ENCODE measurements at places on chromosomes 1 and 21.

DNA sequence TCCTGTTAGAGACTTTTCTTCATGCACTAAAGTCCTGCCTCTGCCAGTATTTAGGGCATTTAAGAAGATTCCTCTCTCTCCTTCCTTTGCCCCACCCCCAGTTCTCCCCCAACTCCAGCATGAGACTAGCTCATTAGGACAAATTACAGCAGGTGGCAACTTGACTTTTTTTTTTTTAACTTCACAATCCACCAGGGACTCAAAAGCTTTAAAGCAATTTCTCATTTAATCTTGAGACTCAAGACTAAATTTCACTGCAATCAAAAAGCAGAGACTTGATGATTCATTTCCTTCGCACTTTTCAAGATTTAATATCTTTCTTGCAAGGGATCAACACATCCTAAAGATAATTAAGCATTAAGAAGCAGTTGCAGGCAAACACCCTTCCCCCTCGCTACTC is 74.9 kb downstream of the WLS start:
- DNase-seq: no peak

- DNase-seq: no peak
These were observed 439.0 kb upstream of the PLXNA2 start for GRCh38 chr1:208683141-208683540.

- peak; percentile 30 for DNase-seq
These were observed 17.6 kb upstream of the PARP1 start for GRCh38 chr1:226425431-226426031.

DNA sequence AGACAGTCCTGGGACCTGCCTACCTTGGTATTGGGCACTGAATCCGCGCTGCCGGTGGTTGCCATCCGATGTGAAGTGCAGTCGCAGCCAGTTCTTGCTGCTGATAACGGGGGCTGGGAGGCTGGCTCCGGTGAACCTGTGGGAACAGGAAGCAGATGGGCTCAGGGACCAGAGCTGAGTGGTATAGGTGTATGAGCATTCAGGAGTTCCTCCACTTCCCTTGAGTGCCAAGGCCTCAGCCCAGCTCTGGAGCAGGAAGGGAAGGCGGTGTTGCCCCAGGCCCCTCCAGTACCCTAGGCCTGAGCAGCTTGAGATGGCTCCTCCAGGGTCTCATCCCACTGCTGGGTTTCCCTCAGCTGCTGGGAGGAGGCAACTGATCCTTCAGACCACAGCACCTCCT is 17.0 kb upstream of the HMGB4 start:
- no peak for DNase-seq

- DNase-seq: no peak
These were observed 106.6 kb downstream of the NR5A2 start for GRCh38 chr1:200134116-200134515.

DNA sequence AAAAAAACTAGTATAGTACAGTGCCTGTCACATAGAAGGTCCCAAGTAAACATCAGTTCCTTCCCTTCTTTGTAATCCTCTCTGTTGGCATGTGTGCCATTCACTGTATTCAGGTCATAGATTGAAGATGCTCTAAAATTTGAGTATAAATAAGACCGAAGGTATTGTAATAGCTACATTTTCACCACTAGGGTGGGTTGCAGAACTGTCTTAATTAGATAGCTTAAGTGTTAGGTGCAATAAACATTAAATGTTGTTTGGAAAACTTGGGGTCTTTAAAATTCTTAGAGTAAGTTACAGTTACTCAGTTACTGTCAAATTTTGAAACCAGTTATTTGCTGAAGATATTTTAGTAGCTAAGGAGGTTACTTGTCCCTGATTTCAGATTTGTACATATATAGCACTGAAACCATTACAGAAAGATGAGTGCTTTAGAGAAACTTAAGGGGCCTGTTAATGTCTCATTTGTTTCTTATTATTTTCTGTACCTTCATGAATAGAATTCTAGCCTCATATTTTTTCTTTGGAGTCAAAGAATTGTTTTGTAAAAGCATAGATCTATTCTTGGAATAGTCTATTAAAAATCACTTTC is 24.3 kb downstream of the PER3 start:
- peak; percentile 22 for DNase-seq
